ENCODE measurements at places on chromosomes 7 and 10. TPM values are rescaled to one million over a fixed set of nuclear protein-coding genes. Genes with fewer than 3 reads are reported as not detected.

MBLAC1 gene
- 1.0 TPM for polyA plus RNA-seq

MSMB gene
- polyA plus RNA-seq: not detected

PAPOLB gene
- polyA plus RNA-seq: not detected

RBM20 gene
- not detected for polyA plus RNA-seq

NEUROG3 gene
- not detected for polyA plus RNA-seq

HGF gene
- polyA plus RNA-seq: not detected

TECPR1 gene
- polyA plus RNA-seq: 1.6 TPM

HABP2 gene
- not detected for polyA plus RNA-seq

CFAP46 gene
- not detected for polyA plus RNA-seq

LRRC4 gene
- 0.16 TPM for polyA plus RNA-seq

EMX2 gene
- not detected for polyA plus RNA-seq

NODAL gene
- 0.41 TPM for polyA plus RNA-seq

ZP3 gene
- polyA plus RNA-seq: 3.1 TPM

CACNA2D1 gene
- polyA plus RNA-seq: 0.85 TPM

FAM13C gene
- 0.40 TPM for polyA plus RNA-seq

ZNF789 gene
- 3.8 TPM for polyA plus RNA-seq

TSC22D4 gene
- 20.6 TPM for polyA plus RNA-seq

OR2A42 gene
- polyA plus RNA-seq: not detected

BRAF gene
- 7.6 TPM for polyA plus RNA-seq

ZNF853 gene
- polyA plus RNA-seq: 0.02 TPM

PVRIG gene
- not detected for polyA plus RNA-seq

TUBB8 gene
- 0.02 TPM for polyA plus RNA-seq

FGFR2 gene
- polyA plus RNA-seq: 21.9 TPM

GHRHR gene
- polyA plus RNA-seq: not detected

PLAC9 gene
- polyA plus RNA-seq: 0.10 TPM

EPHB6 gene
- polyA plus RNA-seq: 0.95 TPM

UBN2 gene
- polyA plus RNA-seq: 1.4 TPM

HOXA4 gene
- 1.8 TPM for polyA plus RNA-seq

STEAP1B gene
- 0.26 TPM for polyA plus RNA-seq

SPAG6 gene
- polyA plus RNA-seq: not detected

PRKG1 gene
- polyA plus RNA-seq: 0.03 TPM

CYP26C1 gene
- 0.02 TPM for polyA plus RNA-seq

PCGF5 gene
- 13.4 TPM for polyA plus RNA-seq

JAKMIP3 gene
- 0.06 TPM for polyA plus RNA-seq

CRHR2 gene
- not detected for polyA plus RNA-seq

RSPH10B2 gene
- polyA plus RNA-seq: not detected

LRMDA gene
- 0.37 TPM for polyA plus RNA-seq

PSMA2 gene
- 140 TPM for polyA plus RNA-seq

AEBP1 gene
- polyA plus RNA-seq: 0.06 TPM

PDCD4 gene
- 47.0 TPM for polyA plus RNA-seq

ARF5 gene
- polyA plus RNA-seq: 400 TPM

KCND2 gene
- polyA plus RNA-seq: not detected

FBXL13 gene
- 0.18 TPM for polyA plus RNA-seq

CFAP69 gene
- polyA plus RNA-seq: 0.48 TPM

PAPSS2 gene
- polyA plus RNA-seq: 6.8 TPM

All from mammary epithelial cell (primary cell).